ENCODE measurements at places on chromosomes 5 and 9.

DNA sequence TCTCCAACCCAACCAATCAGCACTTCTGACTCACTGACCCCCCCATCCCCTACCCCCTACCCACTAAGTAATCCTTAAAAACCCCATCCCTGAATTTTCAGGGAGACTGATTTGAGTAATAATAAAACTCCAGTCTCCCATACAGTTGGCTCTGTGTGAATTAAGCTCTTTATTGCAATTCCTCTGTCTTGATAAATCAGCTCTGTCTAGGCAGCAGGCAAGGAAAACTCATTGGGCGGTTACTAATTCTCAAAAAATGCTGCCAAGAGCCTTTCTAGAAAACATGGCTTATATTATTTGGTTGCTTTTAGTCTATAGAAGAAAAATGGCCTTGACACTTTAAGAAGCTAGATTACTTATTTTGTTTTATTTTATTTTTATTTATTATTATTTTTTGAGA, 131.7 kb downstream of the SUSD1 start:
- DNase-seq = no peak

GRCh38 chr5:98847054-98847453, 73.6 kb downstream of the RGMB start:
- DNase-seq = no peak

- peak; percentile 19 for DNase-seq
These were observed 25.9 kb downstream of the QRFP start for GRCh38 chr9:130870491-130871381.

DNA sequence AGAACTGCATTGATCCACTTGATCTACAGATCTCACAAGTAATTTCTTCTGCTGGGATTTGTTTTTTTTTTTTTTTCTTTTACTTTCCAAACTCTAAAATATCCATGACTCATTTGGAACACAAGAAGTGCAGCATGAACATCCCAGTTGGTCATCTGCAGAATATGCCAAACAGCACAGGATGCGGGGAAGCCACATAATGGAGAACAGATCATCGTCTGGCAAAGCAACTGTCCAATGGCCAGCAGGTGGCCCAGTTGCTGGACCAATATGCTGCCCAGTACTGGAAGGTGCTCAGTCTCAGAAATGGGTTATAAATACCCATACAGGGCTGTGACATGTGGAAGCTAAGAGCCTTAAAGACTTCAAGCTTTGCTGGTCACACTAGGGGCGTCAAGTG, 221.3 kb upstream of the TAS2R1 start:
- no peak for DNase-seq

DNA sequence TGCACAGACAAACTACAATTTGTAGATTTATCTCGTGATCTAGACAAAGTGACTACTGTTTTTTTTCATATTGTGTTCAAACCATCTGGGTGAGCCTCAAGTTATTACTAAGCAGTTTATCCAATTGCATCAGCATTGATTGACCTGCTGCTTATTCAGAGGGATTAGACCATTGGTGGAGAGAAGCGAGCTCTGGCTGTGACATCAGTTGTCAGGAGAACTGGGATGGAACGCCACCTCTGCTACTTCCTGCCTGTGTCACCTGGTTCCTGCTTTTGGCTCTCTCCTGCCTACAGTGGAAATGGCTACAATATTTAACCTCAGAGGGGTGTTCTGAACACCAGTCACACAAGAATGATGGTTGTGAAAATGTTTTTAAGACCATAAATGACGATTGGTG, 12.1 kb downstream of the NR4A3 start:
- DNase-seq = no peak

DNA sequence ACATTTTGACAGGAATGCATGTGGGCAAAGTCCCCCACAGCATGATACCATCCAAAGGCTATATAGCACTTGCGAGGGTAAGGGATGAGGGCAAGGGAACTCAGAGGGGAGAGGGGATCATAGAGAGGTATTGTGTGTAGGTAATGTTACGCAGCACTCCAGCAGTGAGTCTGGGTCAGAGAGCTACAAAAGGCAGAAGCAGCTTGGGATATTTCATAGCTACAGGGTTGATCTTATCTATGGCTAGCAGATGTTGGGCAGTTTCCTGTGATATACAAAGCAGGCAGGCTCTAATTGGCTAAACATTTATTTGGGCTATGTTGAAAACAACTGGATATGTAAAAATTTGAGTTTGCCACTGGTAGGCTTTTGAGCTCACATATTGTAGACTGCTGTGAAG, 17.8 kb upstream of the SLCO4C1 start:
- no peak for DNase-seq

DNA sequence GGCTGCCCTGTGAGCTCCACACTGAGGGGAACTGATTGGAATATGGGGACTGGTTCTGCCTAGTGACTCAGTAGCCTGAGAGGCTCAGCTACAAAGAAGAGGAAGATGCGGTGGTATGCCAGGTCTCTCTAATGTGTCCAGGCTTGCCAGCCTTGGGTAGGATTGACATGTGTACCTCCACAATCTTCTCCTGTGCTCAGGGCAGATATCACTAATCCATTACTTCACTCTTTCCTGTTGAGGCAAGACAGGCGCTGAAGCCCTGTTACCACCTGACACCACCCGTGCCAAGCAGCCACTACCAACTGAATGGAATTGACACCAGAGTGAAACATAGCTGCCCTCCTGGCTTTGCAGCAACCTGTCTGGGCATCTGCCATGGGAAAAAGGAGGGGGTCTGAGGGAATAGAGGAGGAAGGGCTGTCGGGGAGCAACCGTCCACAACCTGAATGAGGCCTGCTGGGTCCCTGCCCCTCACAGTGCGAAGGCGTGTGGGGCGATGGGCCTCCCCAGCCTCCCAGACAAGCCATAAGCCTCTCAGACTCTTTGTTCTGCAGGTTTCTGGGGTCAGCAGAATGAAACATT, 114.7 kb upstream of the CXCL14 start:
- DNase-seq = no peak

DNA sequence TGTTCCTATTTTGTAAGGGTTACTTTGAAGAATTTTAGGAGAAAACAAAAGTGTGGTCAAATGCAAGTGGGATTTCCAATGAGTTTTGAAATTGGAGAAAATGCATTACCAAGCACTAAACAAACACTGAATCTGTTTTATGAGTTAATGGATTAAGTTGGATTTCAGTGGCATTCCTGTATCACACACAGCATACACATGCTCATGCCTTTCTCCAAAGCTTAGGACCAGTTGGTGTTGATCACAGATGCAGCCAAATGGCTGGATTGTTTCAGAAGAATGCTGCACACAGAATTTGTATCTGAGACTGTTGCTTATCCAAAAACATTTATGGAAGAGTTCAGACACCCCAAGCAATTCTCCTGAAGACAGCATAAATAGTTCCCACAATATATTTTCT, 611.1 kb downstream of the ACTL7B start:
- DNase-seq = no peak

DNA sequence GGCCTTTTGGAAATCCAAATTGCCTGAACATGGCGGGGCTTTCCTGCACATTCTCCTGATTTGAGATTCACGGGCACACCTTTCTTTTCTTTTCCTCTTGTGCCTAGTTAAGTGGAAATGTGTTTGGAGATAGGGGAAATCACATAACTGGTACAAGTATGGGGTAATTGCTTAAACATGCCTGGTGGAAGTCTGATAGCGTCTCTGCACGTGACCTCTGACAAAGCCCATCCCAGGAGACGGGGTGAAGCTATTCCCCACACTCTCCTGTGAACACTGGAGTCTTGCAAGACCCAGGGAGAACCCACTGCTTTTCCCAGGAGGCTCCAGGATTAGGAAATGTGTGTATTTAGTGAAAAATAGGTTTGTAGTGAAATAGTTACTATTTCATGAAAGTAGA, 2.9 kb upstream of the REEP2 start:
- no peak for DNase-seq

DNA sequence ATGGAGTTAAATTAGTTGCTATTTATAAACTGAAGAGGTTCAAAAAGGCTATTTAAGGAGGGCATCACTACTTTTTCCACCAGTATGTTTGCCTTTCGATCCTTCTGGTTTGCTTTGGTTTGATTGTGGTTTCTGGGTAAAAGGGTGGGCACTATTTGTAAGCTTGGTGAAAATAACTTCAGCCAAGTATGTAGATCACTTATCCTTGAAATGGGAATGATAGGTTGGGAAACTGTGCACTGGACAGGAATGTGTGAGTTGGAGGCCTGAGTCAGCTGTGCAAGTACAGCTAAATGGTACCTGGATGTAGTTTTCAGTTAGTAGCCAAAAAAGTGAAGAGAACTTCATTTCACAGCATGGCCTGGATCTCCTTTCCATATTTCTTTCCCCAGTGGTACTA, 466.2 kb downstream of the ENC1 start:
- DNase-seq = no peak

DNA sequence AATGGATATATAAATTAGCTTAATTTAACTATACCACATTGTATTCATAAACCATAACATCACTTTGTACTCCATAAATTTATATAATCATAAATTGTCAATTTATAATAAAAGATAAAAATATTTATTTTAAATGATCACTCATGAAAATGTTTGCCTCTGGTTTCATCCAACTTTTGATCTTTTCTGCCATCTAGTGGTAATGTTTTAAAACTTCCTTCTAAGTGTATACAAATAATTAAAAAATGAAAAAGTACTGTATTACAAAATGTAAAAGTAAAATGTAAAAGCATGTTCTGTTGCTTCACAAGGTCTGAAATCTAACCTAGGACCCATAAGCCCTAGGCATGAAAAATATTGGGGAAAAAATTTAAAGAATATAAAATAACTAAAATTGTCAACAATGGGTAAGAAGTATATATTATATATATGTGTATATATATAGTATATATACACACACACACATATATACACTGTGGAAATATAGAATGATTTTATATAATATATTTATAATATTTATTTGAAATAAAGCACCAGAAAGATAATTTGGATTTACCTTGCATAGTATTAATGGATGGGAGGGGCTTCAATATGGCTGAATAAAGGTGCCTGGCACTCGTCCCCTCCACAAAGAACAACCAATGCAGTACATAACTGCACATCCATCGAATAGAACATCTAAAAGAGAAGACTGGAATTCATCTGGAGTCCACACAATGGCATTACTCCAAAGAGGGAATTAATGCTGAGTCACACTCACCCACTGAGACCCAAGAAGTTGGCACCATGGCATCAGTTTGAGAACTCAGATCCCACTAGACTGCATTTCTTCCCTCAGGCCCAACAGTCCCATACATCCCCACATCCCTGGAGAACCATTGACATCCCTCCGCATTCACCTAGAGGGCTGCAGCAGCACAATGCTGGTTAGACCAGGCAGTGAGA, 32.5 kb downstream of the ANXA1 start:
- DNase-seq = no peak

- DNase-seq = no peak
These were observed 608.6 kb downstream of the SLCO4C1 start for GRCh38 chr5:101687349-101687985.

DNA sequence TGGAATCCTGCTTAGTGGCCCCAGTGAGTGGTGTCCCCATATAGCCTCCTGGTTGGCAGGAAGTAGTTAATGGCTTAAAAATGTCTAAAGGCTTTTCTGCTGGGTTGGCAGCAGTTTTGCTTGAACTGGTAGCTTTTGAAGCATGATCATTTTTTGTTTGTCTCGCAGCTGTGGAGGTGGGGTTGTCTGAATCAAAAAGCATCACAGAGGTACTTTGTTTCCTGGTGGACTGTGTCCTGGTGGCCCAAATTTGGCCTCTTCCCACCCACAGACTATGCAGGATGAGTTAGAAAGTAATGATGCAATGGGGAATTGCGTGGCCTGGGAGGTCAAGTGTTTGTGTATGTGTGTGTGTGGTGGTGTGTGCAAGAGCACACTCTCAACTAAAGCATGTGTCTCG, 322.7 kb downstream of the ARHGEF28 start:
- DNase-seq = no peak

GRCh38 chr9:137302449-137303150, 529 bp upstream of the NRARP start:
- no peak for DNase-seq

GRCh38 chr9:84756171-84756570, 86.6 kb downstream of the NTRK2 start:
- DNase-seq = no peak

- no peak for DNase-seq
These were observed 34.1 kb downstream of the SIL1 start for GRCh38 chr5:139164020-139164419.

DNA sequence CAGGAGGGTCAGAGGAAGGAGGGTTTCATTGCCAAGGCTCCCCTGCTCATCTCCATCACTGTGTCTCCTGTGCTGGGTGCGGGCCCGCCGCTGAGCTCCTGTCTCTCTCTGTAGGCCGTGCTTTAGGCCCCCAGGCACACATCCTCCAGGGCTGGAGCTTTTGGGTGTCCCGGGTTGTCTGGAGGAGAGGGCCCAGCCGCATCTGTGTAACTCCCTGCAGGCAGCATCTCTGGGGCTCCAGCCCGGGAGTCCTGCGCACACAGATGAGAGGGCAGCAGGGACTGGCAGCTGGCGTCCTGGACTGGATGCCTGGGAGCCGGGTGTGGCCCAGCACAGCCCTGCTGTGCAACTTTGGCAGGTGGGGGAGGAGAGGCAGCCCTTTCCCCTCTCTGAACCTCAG, 40.2 kb downstream of the LRSAM1 start:
- no peak for DNase-seq

DNA sequence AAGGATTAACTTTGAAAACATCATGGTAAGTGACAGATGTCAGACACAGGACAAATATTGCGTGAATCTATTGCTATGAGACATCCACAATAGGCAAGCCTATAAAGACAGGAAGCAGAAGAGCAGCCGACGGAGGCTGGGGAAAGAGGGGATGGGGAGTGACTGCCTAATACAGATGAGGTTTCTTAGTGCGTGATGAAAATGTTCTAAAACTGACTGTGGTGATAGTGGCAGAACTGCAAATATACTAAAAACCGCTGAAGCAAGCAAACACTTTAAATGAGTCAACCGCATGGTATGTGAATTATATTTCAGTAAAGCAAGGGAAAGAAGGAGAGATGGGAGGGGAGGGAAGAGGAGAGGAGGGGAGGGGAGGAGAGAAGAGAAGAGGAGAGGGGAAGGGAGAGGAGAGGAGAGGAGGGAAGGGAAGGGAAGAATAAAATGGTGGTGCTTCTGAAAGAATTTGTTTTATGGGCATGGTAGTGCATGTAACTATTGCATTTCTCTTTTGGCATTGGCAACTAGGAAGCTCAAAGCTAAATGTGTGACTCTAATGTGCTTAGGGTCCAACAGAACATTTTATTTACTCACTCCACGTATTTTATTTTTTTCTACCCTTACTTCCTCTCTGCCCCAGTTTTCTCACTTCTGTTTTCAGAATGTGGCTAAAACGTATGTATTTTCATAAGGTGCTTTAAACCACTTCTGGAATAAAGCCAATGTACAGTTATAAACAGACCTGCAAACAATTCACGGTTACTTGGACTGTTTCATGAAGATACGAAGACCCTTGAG, 21.3 kb downstream of the AKNA start:
- peak; percentile 80 for DNase-seq

GRCh38 chr5:92455011-92455410, 1071.9 kb upstream of the ARRDC3 start:
- no peak for DNase-seq
